Upper lobe of left lung (tissue), 6 donors: ENCODE measurements at places on chromosomes 2 and 18.

DNA sequence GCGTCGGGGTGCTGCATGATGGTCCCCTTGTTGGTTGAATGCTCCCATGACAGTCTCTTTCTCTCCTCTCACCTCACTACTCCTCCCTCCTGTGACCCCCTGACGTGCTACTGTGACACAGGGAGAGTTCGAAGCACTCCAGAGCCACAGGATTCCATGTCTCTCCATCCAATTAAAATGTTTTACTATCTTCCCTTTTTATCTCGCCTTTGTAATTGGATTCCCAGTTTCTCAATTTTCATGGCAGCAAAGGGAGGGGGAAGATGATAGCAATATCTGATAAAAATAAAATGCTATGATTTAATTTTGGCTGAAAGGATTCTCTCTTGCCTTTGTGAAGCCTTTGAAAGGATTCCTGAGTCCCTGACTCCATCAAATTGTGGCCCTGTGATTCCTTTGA is 271.9 kb upstream of the SLC14A2 start:
- no peak for DNase-seq

DNA sequence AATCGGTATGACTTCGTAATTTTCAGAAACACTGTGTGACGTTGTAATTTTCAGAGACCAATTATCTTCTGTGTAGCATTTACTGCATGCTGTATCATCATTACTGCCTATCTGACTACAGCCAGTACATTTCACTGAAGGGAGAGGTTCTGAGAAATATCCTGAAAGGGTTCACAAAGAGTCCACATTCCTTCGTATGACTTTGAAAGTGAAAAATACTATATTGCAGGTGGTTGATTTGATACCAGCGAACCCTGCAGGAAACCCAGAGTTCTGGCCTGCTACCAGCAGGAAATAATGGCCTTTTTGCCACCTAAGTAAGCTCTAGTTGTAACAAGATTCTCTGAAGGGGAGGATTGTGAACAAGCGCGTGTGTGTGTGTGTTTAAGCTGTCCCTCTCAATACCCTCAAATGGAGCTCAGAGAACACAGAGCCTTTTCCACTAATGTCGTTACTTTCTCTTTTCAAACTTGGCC is 155.5 kb downstream of the ARHGAP28 start:
- DNase-seq, result no peak

DNA sequence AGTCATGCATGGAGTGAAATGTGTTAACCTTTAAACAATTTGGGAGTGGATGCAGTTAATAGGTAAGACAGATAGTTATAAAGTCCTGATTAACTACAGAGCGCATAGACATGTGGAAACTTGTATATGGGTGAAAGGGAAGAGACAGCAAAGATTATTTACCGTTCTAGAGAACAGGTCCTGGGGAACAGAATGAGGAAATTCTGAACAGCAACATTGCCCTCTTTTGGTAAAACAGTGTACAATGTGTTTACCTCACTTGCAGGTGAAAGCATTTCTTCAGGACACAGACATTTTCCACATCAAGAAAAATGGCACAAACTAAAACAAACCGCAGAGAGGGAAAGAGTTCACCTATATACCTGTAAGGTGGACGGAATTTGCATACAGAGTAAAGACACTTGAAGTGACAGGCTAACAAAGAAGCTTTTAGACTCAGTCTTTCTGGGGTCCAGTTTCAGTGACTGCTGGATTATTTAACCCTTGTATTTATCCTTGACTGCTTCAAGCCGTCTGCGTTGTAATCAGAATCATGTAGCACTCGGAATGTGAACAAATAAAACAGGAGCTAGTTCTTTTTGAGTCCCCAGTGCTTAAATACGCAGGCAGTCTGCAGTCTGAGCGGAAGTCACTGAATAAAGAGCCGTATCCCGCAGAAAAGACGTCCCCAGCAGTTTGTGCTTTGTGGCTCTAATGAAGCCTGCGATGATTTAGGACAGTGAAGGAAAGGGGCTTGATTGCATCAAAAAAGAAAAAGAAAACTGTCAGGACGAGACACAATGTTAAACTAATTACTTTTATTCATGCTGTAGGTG is 364.8 kb upstream of the GALNT5 start:
- no peak for DNase-seq

GRCh38 chr2:230697676-230698075 is 15.0 kb upstream of the CAB39 start:
- no peak for DNase-seq

DNA sequence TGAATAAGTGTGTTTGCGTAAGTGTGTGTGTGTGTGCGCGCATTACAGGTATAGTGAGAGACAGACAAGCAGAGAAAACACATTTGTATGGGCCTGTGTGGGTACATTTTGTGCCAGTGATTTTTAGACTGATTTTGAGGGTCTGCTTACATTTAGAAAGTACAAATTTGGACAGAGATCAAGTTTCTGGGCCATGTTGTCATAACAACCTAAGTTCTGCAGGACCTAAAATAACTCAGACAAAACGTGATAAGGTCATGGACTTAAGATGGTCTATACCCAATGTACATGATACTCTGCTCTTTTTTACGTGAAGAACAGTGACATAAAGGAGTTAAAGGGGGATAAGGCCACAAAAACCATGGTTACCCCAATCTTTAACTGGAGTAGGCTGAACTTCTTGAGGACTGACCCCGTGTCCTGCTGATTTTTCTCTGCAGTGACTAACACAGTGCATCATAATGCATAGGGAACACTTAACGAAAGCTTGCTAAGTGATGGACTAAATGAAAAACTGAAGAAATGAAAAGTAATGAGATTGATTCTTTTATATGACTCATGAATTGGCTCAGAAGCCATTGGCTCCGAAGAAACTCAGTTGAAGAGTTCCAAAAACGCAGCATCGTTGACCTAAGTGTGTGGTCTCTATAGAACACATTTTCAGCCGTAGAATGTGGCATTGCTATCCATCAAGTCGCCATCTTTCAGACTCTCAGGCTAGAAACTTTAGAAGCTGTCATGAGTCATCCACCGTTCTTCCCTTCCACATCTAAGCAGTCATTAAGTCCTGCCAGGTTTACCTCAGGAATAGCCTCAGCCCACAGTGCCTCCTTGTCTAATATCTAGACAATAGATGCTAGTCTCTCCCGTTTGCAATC is 61.6 kb upstream of the NCOA1 start:
- no peak for DNase-seq

DNA sequence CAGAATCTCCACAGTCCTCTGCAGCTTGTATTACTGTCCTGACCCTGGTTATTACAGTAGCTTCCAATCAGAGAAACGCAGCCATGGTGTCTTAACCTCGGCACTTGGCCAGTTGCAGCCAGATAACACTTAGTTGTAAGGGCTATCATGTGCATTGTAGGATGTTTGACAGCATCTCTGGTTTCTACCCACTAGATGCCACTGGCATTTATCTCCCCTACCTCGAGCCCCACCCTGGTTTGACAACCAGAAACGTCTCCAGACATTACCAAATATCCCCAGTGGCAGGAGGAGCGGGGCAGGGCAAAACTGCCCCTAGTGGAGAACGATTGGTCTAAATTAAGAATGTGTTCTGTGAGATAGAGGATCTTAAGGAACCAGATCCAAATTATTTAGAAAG is 13.1 kb downstream of the DSG2 start:
- no peak for DNase-seq
